ENCODE measurements at places on chromosomes 1 and 21. TPM values are rescaled to one million over a fixed set of nuclear protein-coding genes. Genes with fewer than 3 reads are reported as not detected.

- peak overlapping the region; percentile 42 for H3K27ac ChIP-seq
- peaks cover 19% of the 10 kb centered on the region for H3K4me1 ChIP-seq
- H3K27me3 ChIP-seq, result no peaks in the 10 kb centered on the region
- no peak overlapping the region for H3K4me3 ChIP-seq
These were observed 141.3 kb downstream of the SPATA46 start for GRCh38 chr1:162235241-162235800.

GRCh38 chr21:36100971-36101641, 31.3 kb downstream of the CBR1 start:
- no peak for DNase-seq
- H3K4me3 ChIP-seq, result no peak overlapping the region
- H3K27me3 ChIP-seq, result 0 out of 2 replicates have a peak, but pooled peaks cover 3% of the 10 kb centered on the region
- no peaks in the 10 kb centered on the region for H3K36me3 ChIP-seq

DNA sequence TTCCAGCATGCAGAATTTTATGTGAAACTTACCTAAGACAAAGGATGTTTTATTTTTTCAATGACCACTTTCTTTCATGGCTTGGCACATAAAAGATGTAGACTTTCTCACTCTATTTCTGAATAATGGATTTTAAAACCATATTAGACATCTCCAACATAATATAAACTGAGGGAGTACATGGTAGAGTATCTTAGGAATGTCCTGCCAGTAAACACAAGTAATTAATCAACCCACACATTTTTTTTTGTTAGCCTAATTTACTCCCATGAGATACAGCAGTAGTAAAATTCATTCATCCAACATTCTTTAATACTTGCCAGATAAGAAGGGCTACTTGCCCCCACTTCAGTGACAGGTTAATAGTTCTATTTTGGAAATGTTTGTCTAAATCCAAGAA, 235.4 kb upstream of the ADAMTS5 start:
- H3K27ac ChIP-seq, result no peak overlapping the region
- peaks cover 29% of the 10 kb centered on the region for H3K4me1 ChIP-seq
- H3K36me3 ChIP-seq, result no peaks in the 10 kb centered on the region

DNA sequence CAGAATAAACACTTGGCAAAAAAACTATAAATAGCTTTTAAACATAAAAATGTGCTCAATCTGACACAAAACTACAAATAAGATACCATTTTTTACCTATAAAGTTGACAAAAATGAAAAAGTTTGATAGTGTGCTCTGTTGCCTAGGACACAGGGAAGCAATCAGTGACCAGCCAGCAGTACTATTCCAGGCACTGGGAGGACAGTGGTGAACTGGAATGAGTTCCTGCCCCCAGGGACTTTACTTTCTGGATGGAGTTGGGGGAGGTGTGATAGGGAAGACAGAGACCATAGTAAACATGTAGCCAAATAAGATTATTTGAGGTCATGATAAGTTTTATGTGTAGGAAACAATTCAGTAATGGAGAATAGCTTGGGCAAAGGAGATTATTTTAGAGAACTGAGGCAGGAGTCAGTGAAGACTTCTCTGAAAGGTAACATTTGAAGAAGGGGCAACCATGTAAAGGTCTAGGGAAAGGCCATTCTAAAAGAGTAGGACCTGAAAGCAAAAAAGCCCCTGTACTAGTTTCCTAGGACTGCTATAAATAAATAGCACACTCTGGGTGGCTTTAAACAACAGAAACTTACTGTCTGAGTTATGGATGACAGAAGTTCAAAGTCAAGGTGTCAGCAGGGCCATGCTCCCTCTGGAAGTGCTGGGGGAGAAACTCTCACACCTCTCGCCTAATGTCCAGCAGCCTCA, 42.0 kb downstream of the EEIG2 start:
- H3K27ac ChIP-seq, result no peak overlapping the region
- no peak overlapping the region for H3K4me3 ChIP-seq
- DNase-seq, result no peak
- H3K27me3 ChIP-seq, result no peaks in the 10 kb centered on the region

- H3K27ac ChIP-seq, result no peak overlapping the region
- no peak for DNase-seq
- H3K4me1 ChIP-seq, result peaks cover 14% of the 10 kb centered on the region
- H3K27me3 ChIP-seq, result no peaks in the 10 kb centered on the region
These were observed 2.5 kb downstream of the MR1 start for GRCh38 chr1:181036107-181036836.

- no peak overlapping the region for H3K27ac ChIP-seq
- H3K27me3 ChIP-seq, result no peaks in the 10 kb centered on the region
- H3K4me3 ChIP-seq, result no peak overlapping the region
These were observed 58.1 kb upstream of the TMEM51 start for GRCh38 chr1:15095496-15095875.

GRCh38 chr1:220281159-220281574, 8.9 kb upstream of the RAB3GAP2 start:
- H3K4me3 ChIP-seq, result no peak overlapping the region
- peak; percentile 48 for DNase-seq
- no peaks in the 10 kb centered on the region for H3K36me3 ChIP-seq
- no peaks in the 10 kb centered on the region for H3K27me3 ChIP-seq
- H3K4me1 ChIP-seq, result no peaks in the 10 kb centered on the region
- no peak overlapping the region for H3K27ac ChIP-seq

- H3K27me3 ChIP-seq, result no peaks in the 10 kb centered on the region
- no peaks in the 10 kb centered on the region for H3K4me1 ChIP-seq
- no peak for DNase-seq
- H3K4me3 ChIP-seq, result no peak overlapping the region
These were observed 38.8 kb downstream of the NPHP4 start for GRCh38 chr1:5953386-5953785.

DNA sequence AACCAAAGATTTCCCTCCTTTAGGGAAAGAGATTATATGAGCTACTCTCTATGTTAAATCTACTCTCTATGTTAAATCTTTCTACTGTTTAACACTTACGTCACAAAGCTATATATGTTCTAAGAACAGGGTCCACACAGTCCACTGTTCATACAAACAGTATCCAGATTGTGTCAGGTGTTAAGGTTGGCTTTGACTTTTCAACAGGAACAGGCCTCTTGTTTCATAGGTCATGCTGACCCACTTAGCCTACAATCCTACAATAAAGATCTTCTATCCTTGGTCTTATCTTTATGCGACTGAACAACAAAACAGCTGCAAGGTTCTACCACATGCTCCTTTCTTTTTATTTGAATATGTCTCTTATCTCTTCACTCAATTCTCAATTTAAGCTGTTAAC, 134.9 kb downstream of the LTN1 start:
- H3K27me3 ChIP-seq, result no peaks in the 10 kb centered on the region
- no peak overlapping the region for H3K27ac ChIP-seq
- no peak overlapping the region for H3K4me3 ChIP-seq
- no peaks in the 10 kb centered on the region for H3K36me3 ChIP-seq
- no peak for DNase-seq

DNA sequence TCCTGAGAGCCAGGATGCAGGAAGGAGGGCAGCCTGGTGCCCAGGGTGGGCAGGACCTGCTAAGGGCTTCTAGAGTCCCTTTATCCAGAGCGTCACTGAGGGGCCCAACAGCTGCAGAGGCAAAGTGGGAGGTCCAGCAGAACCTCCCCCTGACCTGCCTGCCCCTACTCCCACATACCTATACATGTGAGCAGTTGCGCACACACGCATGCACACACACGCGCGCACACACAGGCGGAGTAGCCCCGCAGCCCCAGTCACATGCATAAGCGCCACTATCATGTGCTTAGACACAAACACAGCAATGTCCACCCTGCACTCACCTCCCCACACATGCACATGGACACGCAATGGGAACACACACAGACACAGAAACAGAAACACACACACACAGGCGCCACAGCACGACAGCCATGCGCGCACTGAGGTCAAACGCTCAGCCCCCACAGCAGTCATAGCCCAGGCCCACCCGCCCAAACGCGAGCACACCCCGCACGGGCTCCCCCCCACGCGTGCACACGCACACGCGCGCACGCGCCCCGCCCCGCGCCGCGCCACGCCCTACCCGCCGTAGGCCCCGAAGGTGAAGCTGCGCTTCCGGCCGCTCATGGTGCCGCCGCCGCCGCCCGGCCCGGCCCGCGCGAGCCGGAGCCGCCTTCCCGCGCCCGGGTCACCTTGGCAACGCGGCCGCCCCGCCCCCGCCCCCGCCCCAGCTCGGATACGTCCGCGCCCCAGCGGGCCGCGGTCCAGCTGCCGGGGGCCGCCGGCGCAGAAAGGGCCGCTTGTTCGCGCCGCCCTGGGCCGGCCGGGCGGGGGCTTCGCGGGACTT, 17.7 kb downstream of the RAP1GAP start:
- H3K27me3 ChIP-seq, result peaks cover 12% of the 10 kb centered on the region
- no peak overlapping the region for H3K27ac ChIP-seq
- H3K4me3 ChIP-seq, result peak overlapping the region; percentile 42
- peak; percentile 41 for DNase-seq
- no peaks in the 10 kb centered on the region for H3K36me3 ChIP-seq

DNA sequence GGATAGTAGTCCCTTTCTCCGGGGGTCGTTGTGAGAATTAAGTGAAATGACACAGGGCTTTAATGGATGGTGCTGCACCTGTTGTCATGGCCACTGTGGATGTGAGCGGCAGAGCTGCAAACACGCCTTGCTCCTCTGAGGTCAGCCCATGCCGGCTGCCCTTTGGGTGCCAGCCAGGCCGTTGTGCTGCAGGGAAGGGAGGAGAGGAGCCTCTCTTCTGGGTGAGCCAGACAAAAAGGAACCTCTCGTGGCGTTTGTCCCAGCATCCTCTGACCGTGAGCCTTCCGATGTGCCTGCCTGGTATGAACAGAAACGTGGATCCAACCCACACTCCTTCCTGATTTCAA, 383.0 kb upstream of the VAMP3 start:
- H3K27me3 ChIP-seq, result no peaks in the 10 kb centered on the region
- no peak overlapping the region for H3K27ac ChIP-seq
- peaks cover 12% of the 10 kb centered on the region for H3K4me1 ChIP-seq
- H3K36me3 ChIP-seq, result no peaks in the 10 kb centered on the region

DNA sequence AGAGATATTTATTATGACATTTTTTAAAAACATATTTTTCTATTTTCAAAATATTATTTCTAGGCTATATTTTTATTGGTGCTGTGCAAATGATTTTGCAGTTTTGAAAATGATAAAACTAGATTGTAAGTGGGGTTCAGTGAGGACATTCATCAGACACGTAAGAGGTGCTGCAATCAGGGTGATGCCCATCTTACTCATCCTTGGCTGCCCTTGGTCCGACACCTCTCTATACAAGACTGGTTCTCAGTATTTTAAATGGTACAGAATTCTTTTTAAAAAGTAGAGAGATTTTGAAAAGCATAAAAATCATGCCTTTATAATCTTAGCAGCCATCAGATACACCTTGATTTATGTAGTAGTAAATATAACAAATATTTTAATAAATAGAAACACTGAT, 24.0 kb downstream of the HENMT1 start:
- H3K27ac ChIP-seq, result no peak overlapping the region
- no peaks in the 10 kb centered on the region for H3K27me3 ChIP-seq
- no peaks in the 10 kb centered on the region for H3K36me3 ChIP-seq

GRCh38 chr1:172148707-172149106, 271.8 kb upstream of the C1orf105 start:
- peaks cover 42% of the 10 kb centered on the region for H3K4me1 ChIP-seq
- H3K36me3 ChIP-seq, result no peaks in the 10 kb centered on the region
- no peak overlapping the region for H3K27ac ChIP-seq
- no peaks in the 10 kb centered on the region for H3K27me3 ChIP-seq
- DNase-seq, result no peak

Gene LAPTM5
- not detected for total RNA-seq

Gene INSRR
- total RNA-seq, result not detected

Gene PTP4A2
- total RNA-seq, result 379 TPM

All from GM23248 (cell line).